ENCODE measurements at places on chromosomes 13 and 19. TPM values are rescaled to one million over a fixed set of nuclear protein-coding genes. Genes with fewer than 3 reads are reported as not detected.
A peak's percentile ranks its signal among the peaks of the same experiment; 100 is the strongest.

The ZNF571 gene
- 0.47 TPM for total RNA-seq

The RFPL4A gene
- not detected for total RNA-seq

The ZNF415 gene
- total RNA-seq = 0.78 TPM

The PCDH8 gene
- not detected for total RNA-seq

The TEX29 gene
- total RNA-seq = 0.51 TPM

The ZNF85 gene
- total RNA-seq = 11.9 TPM

The TMEM86B gene
- 6.8 TPM for total RNA-seq

The NAT14 gene
- 21.7 TPM for total RNA-seq

The LDLR gene
- total RNA-seq = 129 TPM

The ZNF324 gene
- total RNA-seq = 14.7 TPM

The NCAN gene
- total RNA-seq = not detected

The TMPRSS9 gene
- 0.09 TPM for total RNA-seq

The YJEFN3 gene
- 14.6 TPM for total RNA-seq

DNA sequence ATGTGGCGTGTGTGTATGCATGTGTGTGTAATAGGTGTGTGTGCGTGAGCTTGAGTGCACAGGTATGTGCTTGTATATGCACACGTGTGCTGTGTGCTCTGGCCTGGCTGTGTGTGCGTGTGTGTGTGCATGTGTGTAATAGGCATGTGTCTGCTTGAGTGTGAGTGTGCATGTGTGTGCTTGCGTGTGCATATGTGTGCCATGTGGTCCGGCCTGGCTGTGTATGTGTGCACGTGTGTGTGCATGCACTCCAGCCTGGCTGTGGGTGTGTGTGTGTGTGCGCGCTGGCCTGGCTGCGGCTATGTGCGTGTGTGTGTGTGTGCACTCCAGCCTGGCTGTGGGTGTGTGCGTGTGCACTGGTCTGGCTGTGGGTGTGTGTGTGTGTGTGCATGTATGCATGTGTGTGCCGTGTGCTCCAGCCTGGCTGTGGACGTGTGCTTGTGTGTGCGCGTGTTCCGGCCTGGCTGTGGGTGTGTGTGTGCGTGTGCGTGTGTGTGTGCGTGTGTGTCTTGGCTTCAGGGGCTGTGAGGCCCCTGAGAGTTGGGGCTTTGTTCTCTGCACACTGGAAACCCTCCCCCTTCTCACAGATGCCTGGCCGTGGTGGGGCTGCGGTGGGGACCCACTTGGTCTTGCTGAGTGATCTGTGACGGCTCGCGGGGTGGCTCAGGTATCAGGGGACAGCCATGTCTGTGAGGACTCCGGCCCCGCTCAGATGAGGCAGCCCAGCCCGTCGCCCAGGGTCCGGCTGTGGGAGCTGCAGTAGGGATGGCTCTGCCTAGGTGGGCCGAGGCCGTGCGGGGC, 8.2 kb downstream of the SPPL2B start:
- no peak for DNase-seq

- no peak for DNase-seq
Observed at GRCh38 chr13:64154514-64154913, 2738.9 kb upstream of the PCDH20 start.

- no peak for DNase-seq
Observed at GRCh38 chr19:28598861-28599260, 614.1 kb downstream of the UQCRFS1 start.

- DNase-seq = no peak
Observed at GRCh38 chr13:74162782-74163181, 28.6 kb upstream of the KLF12 start.

- no peak for DNase-seq
Observed at GRCh38 chr19:4197625-4198466, 15.4 kb downstream of the ANKRD24 start.

- no peak for DNase-seq
Observed at GRCh38 chr19:46530636-46531035, 35.0 kb upstream of the PNMA8B start.

- no peak for DNase-seq
Observed at GRCh38 chr13:44726778-44727177, 150.6 kb upstream of the TSC22D1 start.

GRCh38 chr19:40804783-40805242, 5.8 kb downstream of the EGLN2 start:
- peak; percentile 69 for DNase-seq

- no peak for DNase-seq
Observed at GRCh38 chr13:101417043-101417406, 717 bp upstream of the NALCN start.

DNA sequence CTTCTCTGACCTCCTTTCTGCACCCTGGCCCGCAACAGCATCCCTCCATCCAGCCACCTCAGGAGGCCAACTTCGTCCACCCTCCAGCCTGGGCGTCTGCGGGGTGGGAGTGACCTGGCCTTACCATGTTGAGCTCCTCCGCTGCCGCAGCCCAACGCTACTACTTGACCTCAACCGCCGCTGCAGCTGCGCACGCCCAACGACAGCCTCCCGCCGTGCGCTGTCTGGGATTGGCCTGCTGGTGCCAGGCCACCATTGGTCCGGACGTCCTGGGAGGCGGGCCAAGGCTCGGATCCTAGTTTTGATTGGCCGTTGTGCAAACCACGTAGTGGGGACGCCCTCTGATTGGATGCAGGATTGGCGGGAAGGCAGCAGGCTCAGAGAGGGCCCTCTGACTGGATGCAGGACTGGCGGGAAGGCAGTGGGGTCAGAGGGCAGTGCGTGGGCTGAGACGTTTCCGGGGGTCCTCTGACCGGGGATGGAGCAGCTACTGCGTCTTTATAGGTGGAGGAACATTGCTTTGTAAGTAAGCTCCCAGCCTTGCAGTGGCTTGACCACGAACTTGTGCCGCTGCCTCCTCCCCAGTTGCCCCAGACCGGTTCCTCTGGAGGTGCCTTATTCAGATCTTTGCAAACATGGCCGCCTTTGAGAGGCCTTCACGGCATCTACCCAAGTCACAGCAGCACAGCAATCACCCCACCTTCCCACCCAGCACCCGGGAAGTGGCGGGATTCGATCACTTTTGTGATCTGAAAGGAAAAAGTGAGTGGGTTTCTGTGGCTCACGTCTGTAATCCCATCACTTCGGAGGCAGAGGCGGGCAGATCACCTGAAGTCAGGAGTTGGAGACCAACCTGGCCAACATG, at the start of gene TUBA3C:
TSS of gene TUBA3C (minus strand) at position 204 of the 865 bp plus-strand sequence. CDS start at position 127, 77 bp downstream.
- DNase-seq = peak; percentile 38

DNA sequence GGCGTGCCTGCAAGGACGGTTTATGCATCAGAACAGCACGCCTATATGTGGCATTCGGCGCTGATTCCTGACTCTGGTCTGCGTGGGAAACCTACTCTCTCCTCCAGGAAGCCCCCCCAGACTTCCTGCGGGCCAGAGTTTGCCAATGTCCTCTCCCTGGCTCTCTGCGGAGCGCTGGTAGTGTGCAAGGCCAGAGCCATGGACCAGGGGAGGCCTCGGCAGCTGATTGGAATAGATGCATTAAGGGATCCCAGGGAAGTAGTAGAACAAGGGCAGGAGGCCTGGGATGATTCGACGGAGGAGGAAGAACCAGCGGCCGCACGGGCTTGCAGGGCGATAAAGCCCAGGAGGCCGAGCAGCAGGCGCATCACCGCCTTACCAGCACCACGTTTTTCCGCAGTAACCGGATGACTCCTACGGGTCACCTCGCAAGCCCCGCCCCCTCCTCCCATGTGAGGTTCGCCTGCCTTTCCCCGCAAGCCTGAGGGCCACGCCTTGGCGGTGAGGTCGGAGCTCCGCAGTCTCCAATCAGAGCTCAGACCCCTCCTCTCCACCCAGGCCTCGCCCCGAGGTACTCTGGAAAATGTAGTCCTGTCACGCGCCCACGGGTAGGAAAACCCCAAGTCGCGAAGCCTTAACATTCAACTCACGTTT, 5.0 kb downstream of the CLEC11A start:
- DNase-seq = peak; percentile 92

- no peak for DNase-seq
Observed at GRCh38 chr13:28657784-28658538, 969 bp upstream of the POMP start.

- DNase-seq = no peak
Observed at GRCh38 chr13:28325022-28325421, 169.9 kb downstream of the FLT1 start.

GRCh38 chr13:63605403-63605802, 2189.8 kb upstream of the PCDH20 start:
- no peak for DNase-seq

- no peak for DNase-seq
Observed at GRCh38 chr13:35557475-35557874, 81.0 kb upstream of the MAB21L1 start.

GRCh38 chr13:74039154-74039553, 95.0 kb downstream of the KLF12 start:
- no peak for DNase-seq

DNA sequence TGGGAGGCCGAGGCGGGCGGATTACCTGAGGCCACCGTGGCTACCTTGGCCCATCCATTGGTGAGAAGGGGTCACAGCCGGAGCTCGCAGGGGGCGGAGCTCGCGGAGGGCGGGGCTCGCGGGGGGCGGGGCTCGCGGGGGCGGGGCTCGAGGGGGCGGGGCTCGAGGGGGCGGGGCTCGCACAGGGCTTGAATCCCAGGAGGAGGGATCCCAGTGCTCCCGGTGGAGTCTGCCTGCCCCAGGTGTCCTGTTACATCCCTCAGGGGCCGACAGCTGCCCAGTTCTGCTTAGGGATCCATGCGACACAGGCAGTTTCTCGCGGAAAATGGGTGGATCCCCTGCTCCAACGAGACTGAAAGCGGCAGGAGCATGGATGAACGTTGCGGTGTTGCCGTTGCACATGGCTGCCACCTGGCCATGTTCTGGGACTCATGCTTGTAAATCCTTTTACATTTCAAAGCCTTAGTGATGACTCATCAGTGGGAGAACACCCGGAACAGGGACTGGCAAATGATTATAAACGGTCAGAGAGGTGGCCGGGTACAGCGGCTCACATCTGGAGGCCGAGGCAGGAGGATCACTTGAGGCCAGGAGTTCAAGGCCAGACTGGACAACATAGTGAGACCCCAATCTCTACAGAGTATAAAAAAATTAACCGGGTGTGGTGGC, 25.1 kb downstream of the TMPRSS9 start:
- no peak for DNase-seq

DNA sequence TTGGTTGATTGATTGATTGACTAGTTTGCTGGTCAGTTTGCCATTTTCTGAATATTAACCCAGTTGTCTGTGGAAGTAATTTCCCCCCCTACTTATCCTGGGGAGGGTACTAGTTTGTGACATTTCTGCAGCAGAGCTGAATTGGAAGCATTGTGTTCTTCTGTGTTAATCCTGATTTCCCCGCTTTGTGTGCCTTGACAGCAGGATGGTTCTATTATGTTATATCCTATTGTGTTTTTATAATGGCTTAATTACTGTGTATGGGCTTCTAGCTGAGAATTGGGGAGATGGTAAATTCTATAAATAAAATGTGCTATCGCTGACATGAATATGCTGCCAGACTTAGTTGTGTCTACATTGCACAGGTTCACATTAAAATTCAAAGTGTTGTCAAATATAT, 499.7 kb downstream of the COG6 start:
- no peak for DNase-seq

- DNase-seq = peak; percentile 61
Observed at GRCh38 chr19:41910240-41910991, 17.8 kb downstream of the ERFL start.

GRCh38 chr13:59441596-59442280, 722.0 kb downstream of the DIAPH3 start:
- DNase-seq = no peak

DNA sequence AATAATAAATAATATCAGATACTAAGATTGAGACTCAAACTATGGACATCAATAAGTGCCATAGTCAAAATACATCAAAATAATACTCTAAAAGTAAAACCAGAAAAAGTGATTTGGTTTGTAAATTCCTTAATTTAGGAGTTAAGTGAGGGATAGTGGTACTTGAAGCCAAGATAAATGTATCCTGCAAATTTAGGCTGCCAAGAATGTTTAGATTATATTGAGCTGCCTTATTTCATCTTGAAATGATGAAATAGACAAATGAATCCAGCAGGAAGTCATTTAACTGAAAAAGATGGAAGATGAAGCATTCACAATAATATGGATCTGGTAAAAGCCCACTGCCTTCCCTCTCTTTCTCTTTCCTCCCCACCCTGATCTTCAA, 112.3 kb downstream of the LRCH1 start:
- DNase-seq = no peak

DNA sequence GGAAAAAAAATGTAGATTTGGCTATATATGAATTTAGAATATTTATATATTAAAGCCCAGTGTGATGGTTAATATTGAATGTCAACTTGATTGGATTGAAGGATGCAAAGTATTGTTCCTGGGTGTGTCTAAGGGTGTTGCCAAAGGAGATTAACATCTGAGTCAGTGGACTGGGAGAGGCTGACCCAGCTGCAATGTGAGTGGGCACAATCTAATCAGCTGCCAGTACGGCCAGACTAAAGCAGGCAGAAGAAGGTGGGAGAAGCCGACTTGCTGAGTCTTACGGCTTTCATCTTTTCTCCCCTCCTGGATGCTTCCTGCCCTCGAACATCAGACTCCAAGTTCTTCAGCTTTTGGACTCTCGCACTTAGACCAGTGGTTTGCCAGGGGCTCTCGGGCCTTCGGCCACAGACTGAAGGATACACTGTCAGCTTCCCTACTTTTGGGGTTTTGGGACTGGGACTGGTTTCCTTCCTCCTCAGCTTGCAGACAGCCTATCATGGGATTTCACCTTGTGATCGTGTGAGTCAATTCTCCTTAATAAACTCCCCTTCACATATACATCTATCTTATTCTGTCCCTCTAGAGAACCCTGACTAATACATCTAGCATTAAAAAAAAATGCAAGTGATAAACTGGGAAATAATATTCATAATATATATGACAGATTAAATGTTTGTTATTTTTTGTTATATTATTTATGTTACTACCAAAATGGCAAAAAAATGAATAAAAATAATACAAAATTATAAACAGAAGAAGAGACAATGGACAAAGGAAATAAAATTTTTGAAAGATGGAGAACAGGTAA, 122.4 kb downstream of the DLEU7 start:
- no peak for DNase-seq

DNA sequence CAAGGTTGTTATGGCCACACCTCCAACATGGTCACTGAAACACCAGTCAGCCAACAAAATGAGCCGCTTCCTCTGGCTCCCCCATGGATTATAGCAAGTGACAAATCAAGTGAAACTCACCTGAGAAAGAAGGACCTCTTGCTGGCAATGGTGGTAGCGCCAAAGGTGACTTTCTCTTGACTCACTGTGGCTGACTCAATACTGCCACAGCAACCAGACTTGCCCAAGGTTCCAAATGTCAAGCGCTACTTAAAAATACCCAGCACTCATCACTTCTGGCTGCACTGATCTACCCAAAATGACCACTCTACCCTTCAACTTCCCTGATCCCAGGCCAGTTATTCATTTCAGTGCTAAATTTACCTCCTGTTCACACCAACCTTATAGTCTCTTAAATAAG, 495.5 kb downstream of the FOXO1 start:
- no peak for DNase-seq

DNA sequence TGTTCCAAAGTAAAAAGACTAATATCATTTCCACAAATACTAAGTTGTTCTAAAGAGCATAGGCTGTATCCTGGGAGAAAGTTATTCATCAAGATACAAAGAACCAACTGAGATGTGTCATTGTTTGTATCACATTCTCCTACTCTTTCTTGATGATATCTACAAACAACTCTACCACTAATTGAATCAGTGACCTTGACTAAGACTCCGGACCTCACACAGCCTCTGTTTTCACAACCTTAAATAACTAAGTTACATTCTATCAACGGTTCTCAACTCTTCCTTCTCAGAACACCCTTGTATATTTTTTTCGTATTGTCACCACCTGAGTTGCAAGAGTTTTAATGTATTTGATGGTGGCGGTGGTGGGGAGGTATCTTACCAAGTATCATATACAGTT, 12.6 kb downstream of the IRS2 start:
- DNase-seq = no peak
